ENCODE measurements at places on chromosomes 4 and X.
A peak's percentile ranks its signal among the peaks of the same experiment; 100 is the strongest.

DNA sequence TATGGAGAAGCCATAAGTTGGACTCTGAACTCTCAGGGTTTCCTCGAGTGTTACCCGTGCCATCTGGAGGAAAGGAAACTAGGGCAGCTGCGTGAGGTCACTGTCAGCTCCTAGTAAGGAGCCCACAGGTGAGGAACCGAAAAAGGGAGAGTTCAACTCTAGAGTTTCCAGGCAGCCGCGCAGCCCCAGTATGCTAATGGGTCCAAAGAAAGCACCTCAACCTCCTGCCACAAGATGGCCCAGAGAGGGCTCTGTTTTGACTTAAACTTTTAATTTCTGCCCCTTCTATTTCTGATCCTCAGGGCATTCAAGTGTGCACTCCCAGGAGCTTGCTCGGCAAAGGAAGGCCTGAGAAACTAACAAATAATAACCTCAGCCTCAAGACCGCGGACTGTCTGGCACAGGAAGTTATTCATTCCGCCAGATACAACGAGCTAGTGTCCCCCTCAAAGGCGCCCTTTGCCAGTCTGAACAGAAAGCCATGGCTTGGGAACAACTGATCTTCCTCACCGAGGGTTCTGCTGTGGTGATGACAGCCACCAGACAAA, 13.9 kb downstream of the SCARB2 start:
- DNase-seq = peak; percentile 22

- DNase-seq = no peak
Observed at GRCh38 chrX:121571333-121571732, 523.9 kb downstream of the GLUD2 start.

DNA sequence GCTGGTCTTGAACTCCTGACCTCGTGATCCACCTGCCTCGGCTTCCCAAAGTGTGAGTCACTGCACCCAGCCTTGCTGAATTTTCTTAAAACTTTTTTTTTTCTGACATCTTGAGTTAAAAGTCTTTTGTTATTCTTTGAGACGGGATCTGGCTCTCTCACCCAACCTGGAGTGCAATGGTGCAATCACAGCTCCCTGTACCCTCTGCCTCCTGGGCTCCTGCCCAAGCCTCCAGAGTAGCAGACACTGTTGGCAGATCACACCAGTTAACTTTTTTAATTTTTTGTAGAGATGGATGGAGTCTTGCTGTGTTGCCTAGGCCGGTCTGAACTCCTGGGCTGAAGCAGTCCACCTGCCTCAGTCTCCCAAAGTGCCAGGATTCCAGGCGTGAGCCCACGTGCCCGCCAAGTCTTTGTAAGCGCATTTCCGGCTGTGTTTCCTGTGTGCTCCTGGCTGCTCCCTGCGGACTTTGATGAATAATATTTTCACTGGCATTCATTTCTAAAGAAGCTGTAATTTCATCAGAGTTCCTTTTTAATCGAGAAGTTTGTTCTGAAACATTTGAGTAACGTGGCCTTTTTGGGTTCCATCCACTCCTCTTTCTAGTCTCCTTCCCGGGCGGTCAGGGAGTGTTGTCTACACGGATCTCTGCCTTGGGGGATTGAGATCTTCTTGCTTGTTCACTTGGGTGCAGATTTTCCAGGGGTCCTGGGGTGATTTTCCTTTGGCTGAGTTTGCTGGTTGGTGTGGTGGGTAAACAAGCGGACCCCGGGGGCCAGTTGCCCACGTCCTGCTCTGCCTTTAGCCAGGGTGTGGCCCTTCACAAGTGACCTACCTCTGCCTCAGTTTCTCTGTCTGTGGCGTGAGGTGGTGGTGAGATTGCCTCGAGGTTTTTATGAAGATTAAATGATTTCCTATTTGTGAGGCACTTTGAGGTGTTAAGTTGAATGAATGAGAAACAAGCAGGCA, 44.4 kb downstream of the PCGF3 start:
- no peak for DNase-seq

GRCh38 chr4:111982089-111982488, 163.2 kb upstream of the FAM241A start:
- DNase-seq = no peak

- DNase-seq = no peak
Observed at GRCh38 chr4:183618681-183619080, 40.3 kb downstream of the RWDD4 start.

DNA sequence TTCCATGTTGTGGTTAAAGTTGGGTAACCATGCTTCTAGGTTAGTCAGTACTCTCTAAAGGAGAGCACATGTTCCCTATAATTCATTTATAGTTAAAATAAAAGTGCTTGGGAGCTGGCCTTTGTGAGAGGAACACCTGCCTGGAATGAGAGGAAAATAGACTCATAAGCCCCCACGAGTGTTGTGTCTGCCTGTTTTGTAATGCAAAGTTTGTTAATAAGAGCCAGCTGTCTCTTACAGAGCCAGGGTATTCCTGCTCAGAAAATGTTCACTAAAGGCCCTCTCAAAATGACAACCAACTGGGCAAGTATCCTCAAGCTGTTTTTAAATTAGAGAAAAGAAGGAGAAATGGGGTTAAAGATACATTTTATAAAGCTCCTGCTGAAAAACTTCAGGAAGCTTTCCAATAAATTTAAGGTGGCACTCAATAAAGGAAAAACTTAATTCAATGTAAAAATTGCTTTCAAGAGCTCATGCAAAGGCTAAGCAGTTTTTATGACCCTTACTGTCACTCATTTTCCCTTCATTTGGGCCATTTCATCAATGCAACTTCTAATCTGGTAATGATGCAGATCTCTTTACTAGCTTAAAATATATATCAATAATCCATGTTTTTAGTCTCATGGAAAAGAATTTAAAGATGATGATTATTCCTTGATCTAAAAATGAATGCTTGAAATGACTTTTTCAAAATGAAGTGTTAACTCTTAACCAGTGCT, 793.6 kb downstream of the STPG2 start:
- no peak for DNase-seq

Data from CD4-positive, alpha-beta T cell treated with Interleukin-17A for 1 hour (primary cell).